ENCODE measurements at places on chromosomes 4 and X. TPM values are rescaled to one million over a fixed set of nuclear protein-coding genes. Genes with fewer than 3 reads are reported as not detected.
A peak's percentile ranks its signal among the peaks of the same experiment; 100 is the strongest.

DNA sequence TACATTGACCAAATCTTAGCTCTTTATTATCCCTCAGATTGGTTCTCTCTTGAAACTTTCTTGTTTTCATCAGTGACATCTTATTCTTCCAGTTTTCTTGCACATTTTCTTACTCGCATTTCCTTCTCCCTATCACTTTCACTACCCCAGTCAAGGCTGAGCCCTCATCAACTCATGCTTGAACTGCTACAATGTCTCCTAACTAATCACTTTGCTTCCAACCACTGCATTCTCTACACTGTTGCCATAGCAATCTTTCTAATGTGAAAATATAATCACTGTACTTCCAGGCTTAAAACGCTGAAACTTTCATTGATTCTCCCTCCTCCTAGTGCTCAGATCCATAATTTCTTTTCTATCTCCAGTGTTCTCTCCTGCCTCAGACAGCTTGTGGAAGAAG lies 22.2 kb upstream of the LPAR4 start:
- H3K4me3 ChIP-seq, result no peak overlapping the region
- H3K4me1 ChIP-seq, result no peaks in the 10 kb centered on the region
- no peak overlapping the region for H3K27ac ChIP-seq
- DNase-seq, result no peak
- H3K36me3 ChIP-seq, result peaks cover 3% of the 10 kb centered on the region
- no peaks in the 10 kb centered on the region for H3K27me3 ChIP-seq

- H3K4me1 ChIP-seq, result no peaks in the 10 kb centered on the region
- DNase-seq, result no peak
- H3K36me3 ChIP-seq, result no peaks in the 10 kb centered on the region
- no peak overlapping the region for H3K4me3 ChIP-seq
These were observed 29.3 kb upstream of the UGT2B7 start for GRCh38 chr4:69066945-69067344.

GRCh38 chr4:1939664-1940509 lies 68.7 kb downstream of the NSD2 start:
- no peaks in the 10 kb centered on the region for H3K27me3 ChIP-seq
- H3K4me3 ChIP-seq, result no peak overlapping the region
- H3K4me1 ChIP-seq, result no peaks in the 10 kb centered on the region

- peak within 1 kb of the TSS; percentile 71 for H3K27ac ChIP-seq
- no peaks in the 10 kb centered on the region for H3K27me3 ChIP-seq
- peaks cover 10% of the 10 kb centered on the region for H3K4me1 ChIP-seq
- H3K4me3 ChIP-seq, result peak within 1 kb of the TSS; percentile 84
These were observed at the start of gene MID2 for GRCh38 chrX:107825698-107826237. Gene MID2 (plus strand): TSS chrX:107825866. CDS start chrX:107826427, 561 bp downstream.

CISD2 gene
- total RNA-seq, result 25.2 TPM

GAGE12H gene
- not detected for total RNA-seq

NPY5R gene
- not detected for total RNA-seq

GRCh38 chr4:47145630-47146029 lies 114.3 kb downstream of the GABRB1 start:
- H3K4me1 ChIP-seq, result no peaks in the 10 kb centered on the region
- peaks cover 4% of the 10 kb centered on the region for H3K27me3 ChIP-seq
- no peak overlapping the region for H3K27ac ChIP-seq

DNA sequence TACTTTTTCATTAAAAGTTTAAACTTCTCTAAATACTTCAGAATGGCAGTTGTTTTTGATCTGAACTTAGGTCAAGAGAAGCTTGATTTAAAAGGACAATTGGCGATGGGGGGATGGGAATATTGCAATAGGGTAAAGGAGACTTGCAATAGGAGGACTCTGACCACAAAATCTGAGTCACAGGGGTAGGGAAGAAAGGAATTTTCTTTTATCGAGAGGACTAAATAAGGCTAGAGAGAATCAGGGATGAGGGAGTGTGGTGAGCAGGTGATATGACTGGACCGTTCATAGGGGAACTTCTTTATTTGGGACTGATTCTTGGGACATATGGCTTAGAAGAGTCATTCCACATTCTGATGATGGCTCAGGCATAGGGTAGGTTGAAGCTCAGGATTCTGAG lies 1260.2 kb downstream of the ADGRL3 start:
- no peak overlapping the region for H3K4me3 ChIP-seq
- no peaks in the 10 kb centered on the region for H3K27me3 ChIP-seq
- no peaks in the 10 kb centered on the region for H3K36me3 ChIP-seq
- no peak for DNase-seq

GRCh38 chr4:76078033-76078613 lies 3.6 kb downstream of the ART3 start:
- DNase-seq, result no peak
- H3K4me1 ChIP-seq, result peaks cover 2% of the 10 kb centered on the region
- no peaks in the 10 kb centered on the region for H3K36me3 ChIP-seq
- peaks cover 14% of the 10 kb centered on the region for H3K27me3 ChIP-seq
- no peak overlapping the region for H3K4me3 ChIP-seq
- no peak overlapping the region for H3K27ac ChIP-seq

- H3K36me3 ChIP-seq, result no peaks in the 10 kb centered on the region
- H3K4me1 ChIP-seq, result peaks cover 8% of the 10 kb centered on the region
- H3K27ac ChIP-seq, result no peak overlapping the region
- peaks cover 59% of the 10 kb centered on the region for H3K27me3 ChIP-seq
- no peak for DNase-seq
These were observed 19.1 kb upstream of the SLC25A4 start for GRCh38 chr4:185124006-185124405.

GRCh38 chr4:156290811-156291210 lies 337.1 kb upstream of the CTSO start:
- no peaks in the 10 kb centered on the region for H3K4me1 ChIP-seq
- no peak for DNase-seq
- no peak overlapping the region for H3K27ac ChIP-seq
- no peaks in the 10 kb centered on the region for H3K36me3 ChIP-seq

ZFP92 gene
- 1.2 TPM for total RNA-seq

MUC7 gene
- not detected for total RNA-seq

GRCh38 chrX:153469811-153470410 lies 465 bp downstream of the HAUS7 start:
- H3K4me3 ChIP-seq, result peak overlapping the region; percentile 84
- DNase-seq, result peak; percentile 51

- no peak for DNase-seq
- no peak overlapping the region for H3K4me3 ChIP-seq
- H3K27ac ChIP-seq, result no peak overlapping the region
- H3K27me3 ChIP-seq, result peaks cover 2% of the 10 kb centered on the region
- no peaks in the 10 kb centered on the region for H3K36me3 ChIP-seq
These were observed 318.2 kb downstream of the CCSER1 start for GRCh38 chr4:90445380-90445779.

- no peak overlapping the region for H3K4me3 ChIP-seq
- no peaks in the 10 kb centered on the region for H3K27me3 ChIP-seq
- no peak for DNase-seq
- no peak overlapping the region for H3K27ac ChIP-seq
- peaks cover 5% of the 10 kb centered on the region for H3K36me3 ChIP-seq
- H3K4me1 ChIP-seq, result no peaks in the 10 kb centered on the region
These were observed 52.8 kb downstream of the PDLIM5 start for GRCh38 chr4:94504545-94504944.

DNA sequence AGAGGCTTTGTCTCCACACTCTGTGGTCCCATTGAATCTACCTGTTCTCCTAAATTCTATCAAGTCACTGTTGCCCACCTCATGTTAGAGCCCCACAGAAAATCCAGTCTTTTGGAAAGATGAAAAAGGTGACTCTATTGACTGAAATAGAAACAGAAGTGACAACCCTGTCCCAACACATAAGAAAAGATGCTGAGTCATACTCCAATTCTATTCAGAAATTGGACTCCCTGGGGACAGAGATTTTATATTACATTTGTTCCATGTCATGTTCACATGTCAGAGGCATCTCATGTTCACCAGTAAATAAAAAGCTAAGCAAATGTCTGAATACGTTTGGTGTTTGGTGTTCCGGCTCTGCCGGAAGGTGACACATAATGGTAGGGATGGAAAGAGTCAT lies 2.9 kb upstream of the GRPR start:
- DNase-seq, result no peak
- H3K4me1 ChIP-seq, result peaks cover 16% of the 10 kb centered on the region
- peaks cover 2% of the 10 kb centered on the region for H3K36me3 ChIP-seq
- H3K27me3 ChIP-seq, result peaks cover 5% of the 10 kb centered on the region
- H3K4me3 ChIP-seq, result no peak overlapping the region

DNA sequence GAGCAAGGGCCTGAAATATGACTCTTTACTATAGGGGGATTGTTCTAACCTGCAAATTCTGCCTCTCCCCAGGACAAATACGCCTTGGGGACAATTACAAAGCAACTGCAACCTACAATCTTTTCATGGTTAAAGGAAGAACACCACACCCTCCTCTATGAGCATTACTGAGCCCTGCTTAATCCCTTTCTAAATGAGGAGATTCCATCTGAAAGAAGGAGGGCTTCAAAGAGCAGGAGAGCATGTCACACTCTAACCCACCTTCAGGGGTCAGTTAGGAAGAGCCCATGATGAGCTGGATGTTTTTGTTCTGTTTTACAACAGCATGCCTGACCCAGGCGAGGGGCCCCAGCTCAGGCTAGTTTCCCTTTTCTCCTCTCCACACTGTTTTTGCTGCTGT lies 134.0 kb upstream of the ANXA3 start:
- H3K27ac ChIP-seq, result no peak overlapping the region
- DNase-seq, result no peak
- H3K27me3 ChIP-seq, result peaks cover 38% of the 10 kb centered on the region
- no peaks in the 10 kb centered on the region for H3K36me3 ChIP-seq
- H3K4me1 ChIP-seq, result no peaks in the 10 kb centered on the region

DNA sequence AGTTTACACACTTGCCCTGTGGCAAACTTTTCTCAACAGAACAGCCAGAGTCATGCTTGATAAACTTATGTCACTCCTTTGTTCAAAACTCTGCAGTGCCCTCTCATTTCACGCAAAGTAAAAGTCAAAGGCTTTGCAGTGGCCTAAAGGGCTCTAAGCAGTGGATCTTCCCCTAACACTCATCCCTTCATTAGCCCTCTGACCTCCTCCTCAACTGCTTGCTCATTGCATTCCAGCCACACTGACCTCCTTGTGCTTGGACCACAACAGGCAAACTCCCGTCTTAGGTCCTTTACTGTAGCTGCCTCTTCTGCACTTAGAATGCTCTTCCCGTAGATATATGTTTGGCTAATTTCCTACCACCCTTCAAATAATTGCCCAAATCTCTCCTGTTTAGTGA lies 5.6 kb downstream of the PRDM5 start:
- H3K4me3 ChIP-seq, result no peak overlapping the region
- H3K36me3 ChIP-seq, result no peaks in the 10 kb centered on the region
- no peak overlapping the region for H3K27ac ChIP-seq
- no peak for DNase-seq

- no peak overlapping the region for H3K4me3 ChIP-seq
- H3K27me3 ChIP-seq, result no peaks in the 10 kb centered on the region
- H3K36me3 ChIP-seq, result peaks cover 1% of the 10 kb centered on the region
- H3K27ac ChIP-seq, result no peak overlapping the region
- no peak for DNase-seq
These were observed 143.6 kb downstream of the TMEM164 start for GRCh38 chrX:110146521-110146920.

- no peaks in the 10 kb centered on the region for H3K36me3 ChIP-seq
- no peak overlapping the region for H3K27ac ChIP-seq
- no peak for DNase-seq
- H3K4me1 ChIP-seq, result peaks cover 9% of the 10 kb centered on the region
- no peak overlapping the region for H3K4me3 ChIP-seq
These were observed 10.2 kb upstream of the CLDN24 start for GRCh38 chr4:183332447-183332846.

GRCh38 chr4:48667148-48667547 lies 112.9 kb downstream of the FRYL start:
- H3K4me1 ChIP-seq, result peaks cover 13% of the 10 kb centered on the region
- no peak overlapping the region for H3K4me3 ChIP-seq
- no peak overlapping the region for H3K27ac ChIP-seq
- peaks cover 21% of the 10 kb centered on the region for H3K36me3 ChIP-seq

DNA sequence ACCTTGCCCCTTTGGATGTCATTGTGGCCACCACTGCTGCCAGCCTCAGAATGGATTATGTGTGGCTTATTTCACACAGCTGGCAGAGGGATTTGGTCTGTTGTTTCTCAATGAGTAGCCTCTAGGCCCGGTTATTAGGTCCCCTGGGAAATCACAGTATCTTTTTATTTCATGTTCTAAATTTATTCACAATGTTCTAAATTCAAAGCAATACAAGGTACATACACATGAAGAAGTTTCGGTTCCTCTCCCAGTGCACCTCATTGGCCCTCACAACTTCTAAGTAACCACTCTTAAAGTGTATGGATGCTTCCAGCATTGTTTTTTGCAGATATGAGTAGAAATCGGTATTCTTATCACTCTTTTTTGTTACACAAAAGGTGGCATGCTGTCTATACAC lies 262.7 kb downstream of the RCHY1 start:
- no peaks in the 10 kb centered on the region for H3K4me1 ChIP-seq
- no peaks in the 10 kb centered on the region for H3K36me3 ChIP-seq
- H3K27ac ChIP-seq, result no peak overlapping the region
- DNase-seq, result no peak
- no peaks in the 10 kb centered on the region for H3K27me3 ChIP-seq

- DNase-seq, result no peak
- no peaks in the 10 kb centered on the region for H3K27me3 ChIP-seq
- H3K4me3 ChIP-seq, result no peak overlapping the region
- no peaks in the 10 kb centered on the region for H3K36me3 ChIP-seq
These were observed 76.4 kb downstream of the CLCN4 start for GRCh38 chrX:10233173-10233572.

UGT8 gene
- 0.17 TPM for total RNA-seq

EVC2 gene
- total RNA-seq, result 0.69 TPM

ENAM gene
- not detected for total RNA-seq

DNA sequence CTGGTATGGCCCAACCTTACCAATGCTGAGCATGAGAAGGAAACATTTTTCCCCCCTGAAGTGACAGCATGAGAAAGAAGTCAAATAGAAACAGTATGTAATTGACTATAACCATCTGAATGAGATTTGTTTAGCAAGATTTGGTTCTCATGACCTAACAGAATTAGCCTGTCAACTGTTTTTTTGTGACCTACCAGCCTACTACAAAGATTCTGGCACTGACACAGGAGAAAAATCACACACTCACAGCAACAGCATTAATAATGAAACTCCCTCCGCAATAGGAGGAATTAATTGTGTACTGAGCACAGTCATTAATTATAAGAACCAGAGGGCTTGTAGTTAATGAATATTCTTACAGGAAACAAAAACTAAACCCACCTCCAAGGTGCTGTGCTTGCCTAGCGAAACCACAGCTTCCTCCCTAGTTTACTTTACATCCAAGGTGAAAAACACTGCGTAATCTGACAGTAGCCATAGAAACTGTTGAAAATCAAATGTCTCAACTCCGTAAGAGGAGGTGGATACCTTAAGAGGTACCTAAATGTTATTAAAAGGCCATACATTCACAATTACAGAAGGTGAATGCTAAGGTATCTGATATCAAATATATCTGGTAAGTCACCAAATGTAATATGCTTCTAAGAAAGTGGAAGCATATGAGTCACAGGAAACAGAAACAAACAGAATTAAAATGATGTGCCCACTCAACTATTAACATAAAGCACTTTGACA lies 34.9 kb downstream of the MMRN1 start:
- peak overlapping the region; percentile 63 for H3K4me3 ChIP-seq
- no peak for DNase-seq
- peaks cover 2% of the 10 kb centered on the region for H3K27me3 ChIP-seq
- H3K4me1 ChIP-seq, result peaks cover 13% of the 10 kb centered on the region

All from activated naive CD8-positive, alpha-beta T cell treated with anti-CD3 and anti-CD28 coated beads, Interleukin-2, amount 10 ng/mL, durations not matched to agents 7 days and 5 days (primary cell).